ENCODE measurements at places on chromosomes 13 and 19.

DNA sequence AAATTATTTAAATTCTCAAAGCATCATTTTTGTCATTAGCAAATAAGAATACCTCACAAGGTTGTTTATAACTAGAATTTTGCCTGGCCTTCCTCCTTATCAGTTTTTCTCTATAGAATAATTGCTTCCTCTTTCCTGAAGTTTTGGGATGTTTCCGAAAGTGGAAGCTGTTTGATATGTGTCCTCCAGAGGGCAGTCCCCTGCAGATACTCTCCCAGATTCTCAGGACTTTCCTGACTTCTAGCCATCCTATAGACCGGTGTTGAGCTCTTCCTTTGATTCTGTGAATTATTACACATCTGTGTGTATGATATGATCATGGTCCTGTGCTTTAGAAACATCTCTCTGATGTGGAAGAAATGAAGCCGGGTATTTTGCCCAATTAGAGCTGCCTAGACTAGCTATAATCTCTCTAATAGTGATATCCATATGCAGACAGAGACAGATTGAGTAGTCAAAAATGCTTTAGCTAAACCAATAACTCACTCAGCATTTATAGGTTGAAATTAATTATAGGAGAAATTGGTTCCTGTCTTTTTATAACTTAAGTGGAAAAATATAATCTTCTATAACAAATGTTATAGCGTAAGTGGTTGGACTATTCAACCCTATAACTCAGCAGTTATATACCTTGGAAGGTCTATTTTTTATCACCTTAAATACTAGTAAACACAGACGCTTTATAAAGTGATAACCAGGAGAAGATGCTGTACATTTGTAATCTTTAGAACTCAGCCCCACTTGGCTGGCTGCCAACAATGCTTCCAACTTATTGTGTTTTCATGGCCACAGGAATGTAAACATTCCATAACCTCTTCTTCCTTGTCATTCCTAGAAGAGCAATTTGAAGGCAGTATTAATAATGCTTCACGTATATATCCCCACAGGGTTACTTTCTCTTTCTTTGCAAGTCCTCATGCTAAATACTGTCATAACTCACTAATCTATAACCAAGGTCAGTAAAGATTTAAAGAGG lies 201.0 kb upstream of the RXFP2 start:
- no peaks in the 10 kb centered on the region for H3K27me3 ChIP-seq
- H3K4me3 ChIP-seq: no peak overlapping the region
- no peak for DNase-seq
- H3K36me3 ChIP-seq: no peaks in the 10 kb centered on the region

GRCh38 chr13:94305033-94305432 lies 174.4 kb downstream of the DCT start:
- H3K27me3 ChIP-seq: no peaks in the 10 kb centered on the region
- no peaks in the 10 kb centered on the region for H3K4me1 ChIP-seq
- no peak overlapping the region for H3K27ac ChIP-seq
- H3K36me3 ChIP-seq: no peaks in the 10 kb centered on the region
- DNase-seq: no peak

GRCh38 chr13:41780715-41781706 lies 179.9 kb downstream of the VWA8 start:
- H3K27ac ChIP-seq: no peak overlapping the region
- no peak for DNase-seq
- H3K27me3 ChIP-seq: no peaks in the 10 kb centered on the region
- no peaks in the 10 kb centered on the region for H3K36me3 ChIP-seq
- no peak overlapping the region for H3K4me3 ChIP-seq

- H3K4me3 ChIP-seq: no peak overlapping the region
- no peak overlapping the region for H3K27ac ChIP-seq
- no peak for DNase-seq
- H3K4me1 ChIP-seq: peaks cover 16% of the 10 kb centered on the region
- peaks cover 36% of the 10 kb centered on the region for H3K36me3 ChIP-seq
- H3K27me3 ChIP-seq: no peaks in the 10 kb centered on the region
Measured at GRCh38 chr19:45897261-45897812, 5.1 kb downstream of the MYPOP start.

DNA sequence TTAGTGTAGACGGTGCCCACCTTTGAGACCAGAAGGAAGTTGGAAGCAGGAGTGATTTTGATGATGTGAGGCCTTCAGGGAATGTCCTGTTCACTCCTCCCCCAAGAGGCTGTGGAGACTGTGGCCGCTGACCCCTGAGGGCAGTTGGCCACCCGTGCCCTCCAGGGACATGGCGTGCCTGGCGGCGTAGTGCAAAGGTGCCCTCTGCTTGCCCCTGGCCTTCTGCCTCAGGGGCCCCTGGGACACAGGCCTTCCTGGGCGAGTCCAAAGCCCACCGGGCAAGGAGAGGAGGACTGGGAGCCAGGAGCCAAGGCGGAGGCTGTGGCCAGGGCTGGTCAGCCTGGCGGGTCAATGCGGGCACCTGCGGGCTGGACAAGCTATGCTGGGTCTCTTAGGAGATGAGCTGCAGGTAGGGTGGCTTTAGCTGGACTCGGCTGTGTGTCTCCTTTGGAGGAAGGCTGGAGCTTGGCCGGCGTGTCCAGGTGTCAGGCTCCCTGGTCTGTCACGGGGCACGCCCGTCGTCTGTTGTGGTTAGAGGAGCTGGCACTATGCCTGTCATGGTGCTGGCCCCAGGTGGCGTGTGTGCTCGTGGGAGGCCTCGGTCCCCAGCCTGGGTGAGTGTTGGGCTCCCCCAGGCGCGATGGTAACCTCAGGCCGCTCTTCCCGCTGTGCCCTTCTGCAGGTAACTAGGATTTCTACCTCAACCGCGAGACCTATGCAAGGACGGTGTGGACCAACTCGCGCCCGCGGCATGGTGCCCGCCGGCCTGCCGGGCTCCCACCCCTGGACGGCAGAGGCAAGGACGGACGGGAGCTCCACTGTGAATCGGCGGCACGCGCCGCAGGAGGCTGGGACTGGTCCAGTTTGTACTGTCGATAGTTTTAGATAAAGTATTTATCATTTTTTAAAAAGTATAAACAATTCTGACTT lies 6.8 kb downstream of the PLEKHJ1 start:
- no peaks in the 10 kb centered on the region for H3K36me3 ChIP-seq
- no peaks in the 10 kb centered on the region for H3K27me3 ChIP-seq
- no peak for DNase-seq
- peaks cover 7% of the 10 kb centered on the region for H3K4me1 ChIP-seq
- H3K4me3 ChIP-seq: no peak overlapping the region
- H3K27ac ChIP-seq: no peak overlapping the region

DNA sequence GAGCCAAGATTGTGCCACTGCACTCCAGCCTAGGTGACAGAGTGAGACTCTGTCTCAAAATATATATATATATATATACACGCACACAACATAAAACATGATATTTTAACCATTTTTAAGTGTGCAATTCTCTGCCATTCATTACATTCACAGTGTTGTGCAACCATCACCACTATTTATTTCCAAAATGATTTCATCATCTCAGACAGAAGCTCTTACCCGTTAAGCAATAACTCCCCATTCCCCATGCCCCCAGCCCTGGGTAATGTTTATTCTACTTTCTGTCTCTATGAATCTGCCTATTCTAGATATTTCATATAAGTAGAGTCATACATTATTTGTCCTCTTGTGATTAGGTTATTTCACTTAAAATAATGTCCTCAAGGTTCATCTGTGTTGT lies 20.3 kb downstream of the WDR88 start:
- no peak overlapping the region for H3K4me3 ChIP-seq
- H3K4me1 ChIP-seq: no peaks in the 10 kb centered on the region
- no peak overlapping the region for H3K27ac ChIP-seq
- no peaks in the 10 kb centered on the region for H3K27me3 ChIP-seq
- H3K36me3 ChIP-seq: no peaks in the 10 kb centered on the region
- no peak for DNase-seq

- peak within 1 kb of the TSS; percentile 56 for H3K4me3 ChIP-seq
- peak; percentile 19 for DNase-seq
- no peaks in the 10 kb centered on the region for H3K27me3 ChIP-seq
- no peaks in the 10 kb centered on the region for H3K4me1 ChIP-seq
Measured at GRCh38 chr13:33016414-33017322, at the start of gene KL. Gene KL (plus strand): TSS chr13:33016423. CDS start chr13:33016441, 18 bp downstream.

DNA sequence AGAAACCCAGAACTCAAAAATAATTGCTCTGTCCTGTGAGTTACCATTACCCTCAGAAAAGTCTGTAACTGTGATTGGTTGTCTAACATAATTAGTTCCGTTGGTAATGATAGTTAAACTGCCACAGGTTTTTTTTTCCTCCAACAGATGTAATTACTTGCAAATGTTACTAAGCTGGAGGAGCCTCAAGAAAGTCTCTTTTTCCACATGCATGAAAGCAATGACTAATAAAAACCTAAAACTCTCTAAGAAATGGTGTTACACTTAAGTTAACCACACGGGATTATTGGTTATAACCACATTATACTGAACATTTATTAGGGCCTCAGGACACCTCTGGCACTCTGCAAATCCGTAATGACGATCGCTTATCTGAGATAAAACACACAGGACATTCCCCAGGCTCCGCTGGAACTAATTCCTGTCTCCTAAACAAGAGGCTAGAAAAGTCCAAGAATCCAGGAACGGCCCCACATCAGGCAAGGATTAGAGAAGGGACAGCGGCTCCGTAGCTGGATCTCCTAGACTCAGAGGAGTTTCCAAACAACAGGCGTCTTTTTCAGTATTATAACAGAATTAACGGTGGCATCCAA lies 753 bp downstream of the ZNF235 start:
- no peaks in the 10 kb centered on the region for H3K27me3 ChIP-seq
- peak overlapping the region; percentile 88 for H3K27ac ChIP-seq
